Iris pigment epithelial cell (primary cell): ENCODE measurements at places on chromosomes 2 and 18.

- no peak for DNase-seq
These were observed 12.5 kb downstream of the SRBD1 start for GRCh38 chr2:45598545-45598944.

GRCh38 chr2:186125625-186126024 is 360.4 kb upstream of the ZC3H15 start:
- no peak for DNase-seq

GRCh38 chr2:88606371-88607030 is 20.8 kb downstream of the EIF2AK3 start:
- DNase-seq, result no peak

DNA sequence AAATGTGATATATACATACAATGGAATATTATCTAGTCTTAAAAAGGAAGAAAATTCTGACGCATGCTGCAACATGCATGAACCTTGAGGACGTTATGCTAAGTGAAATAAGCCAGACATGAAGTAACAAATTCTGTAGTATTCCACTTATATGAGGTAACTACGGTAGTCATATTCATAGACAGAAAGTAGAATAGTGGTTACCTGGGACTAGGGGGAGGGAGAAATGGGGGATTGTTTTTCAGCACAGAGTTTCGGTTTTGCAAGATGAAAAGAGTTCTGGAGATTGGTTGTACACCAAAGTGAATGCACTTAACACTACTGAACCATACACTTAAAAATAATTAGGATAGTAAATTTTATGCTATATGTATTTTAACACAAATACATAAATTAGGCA is 215.9 kb upstream of the FBXO11 start:
- no peak for DNase-seq

DNA sequence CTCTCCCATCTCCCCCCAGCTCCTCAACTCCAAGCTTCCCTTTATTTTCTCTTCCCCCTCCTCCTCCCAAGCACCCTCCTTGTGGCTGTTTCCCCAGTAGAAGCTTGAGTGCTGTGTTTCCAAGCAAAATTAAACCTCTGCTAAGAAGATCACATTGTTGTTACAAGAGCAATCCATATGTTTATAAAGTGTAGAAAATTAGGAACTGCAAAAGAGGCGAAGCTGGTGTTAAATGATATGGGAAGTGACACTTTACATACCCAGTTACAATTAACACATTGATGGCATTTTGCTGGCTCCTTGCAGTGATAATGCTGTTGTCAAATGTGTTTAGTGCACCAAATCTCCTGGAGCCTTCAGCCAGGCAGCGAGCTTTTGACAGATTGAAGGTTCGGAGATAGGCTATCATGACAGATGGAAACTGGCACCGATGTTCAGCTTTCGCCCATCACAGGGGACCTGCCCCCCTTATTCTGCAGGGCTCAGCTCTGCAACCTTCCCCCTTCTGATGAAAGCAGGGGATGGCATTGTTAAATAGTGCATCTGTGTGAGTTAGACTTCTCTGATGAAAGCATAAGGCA is 259.8 kb upstream of the ATP5MC3 start:
- DNase-seq, result no peak

GRCh38 chr2:120195553-120195952 is 27.6 kb downstream of the TMEM185B start:
- DNase-seq, result peak; percentile 22

- DNase-seq, result no peak
These were observed 61.8 kb downstream of the CABYR start for GRCh38 chr18:24200494-24201290.

DNA sequence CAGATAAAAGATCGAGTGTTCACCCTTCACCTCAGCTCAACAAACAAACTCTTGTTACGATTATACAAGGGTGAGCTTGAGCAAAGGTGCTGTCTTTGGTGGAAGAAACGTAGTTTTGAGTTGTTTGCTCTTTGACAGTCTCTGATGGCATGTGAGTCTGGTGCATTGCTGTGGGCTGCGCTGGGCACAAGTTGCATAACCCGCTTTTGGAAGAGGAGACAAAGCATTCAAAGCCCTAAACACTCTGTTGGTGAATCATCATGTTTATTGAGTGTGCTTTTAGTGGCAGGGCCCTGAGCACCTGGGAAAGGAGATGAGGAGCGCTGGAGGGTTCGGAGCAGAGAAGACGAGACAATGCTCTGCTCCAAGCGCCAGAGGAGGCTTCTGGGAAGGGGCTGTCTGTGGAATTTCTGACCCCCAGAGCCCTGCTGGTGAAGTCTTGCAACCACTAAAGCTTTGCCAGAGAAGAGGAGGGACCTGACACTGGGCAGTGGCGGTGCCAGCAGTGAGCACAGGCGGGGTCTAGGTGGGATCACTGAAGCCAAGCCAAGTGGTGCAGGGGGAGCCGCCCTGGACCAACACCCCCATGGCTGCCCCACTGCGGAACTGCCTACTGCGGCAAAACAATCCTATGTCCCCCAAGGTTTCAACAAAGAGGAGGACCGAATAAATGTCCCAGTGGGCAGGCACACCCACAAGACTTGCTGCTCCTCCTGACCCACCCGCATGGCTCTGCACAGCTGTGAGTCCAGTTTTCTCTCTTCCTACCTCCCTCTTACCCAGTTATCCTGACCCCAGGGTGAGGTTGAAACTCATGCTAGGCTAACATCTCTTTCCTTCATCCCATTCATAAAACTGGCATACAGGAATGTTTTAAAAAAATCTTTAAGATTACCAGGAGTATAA is 64.0 kb downstream of the TNFRSF11A start:
- DNase-seq, result no peak

GRCh38 chr2:233414777-233415570 is 60.7 kb downstream of the DGKD start:
- no peak for DNase-seq

DNA sequence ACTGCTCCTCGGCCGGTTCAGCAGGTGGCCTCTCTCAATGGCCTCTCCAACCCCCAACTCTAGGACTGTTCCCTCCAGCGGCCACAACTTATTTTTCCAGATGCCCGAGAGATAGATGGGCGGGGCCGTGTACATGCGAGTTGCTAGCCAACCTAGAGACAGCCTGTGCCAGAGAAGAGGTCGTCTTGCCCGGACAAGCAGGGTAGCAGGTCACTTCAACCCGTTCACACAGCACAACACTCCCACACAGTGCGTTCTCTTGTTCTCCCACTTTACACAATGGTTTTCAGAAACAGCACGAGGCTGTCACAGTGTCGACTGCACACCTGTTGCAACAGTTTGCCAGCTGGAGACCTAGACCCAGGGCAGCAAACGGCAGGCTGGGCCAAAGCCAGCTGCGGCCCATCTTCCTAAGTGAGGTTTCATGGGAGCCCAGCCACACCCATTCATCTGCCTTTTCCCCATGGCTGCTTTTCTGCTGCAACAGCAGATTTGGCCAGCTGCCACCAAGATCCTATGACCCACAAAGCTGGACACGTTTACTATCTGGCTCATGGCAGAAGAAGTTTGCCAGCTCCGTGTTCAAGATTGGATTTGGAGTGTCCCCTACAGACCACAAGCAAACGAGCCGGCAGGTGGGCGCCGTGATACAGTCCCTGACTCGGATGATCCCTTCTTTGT is 7.3 kb upstream of the PRLH start:
- DNase-seq, result peak; percentile 57

- DNase-seq, result no peak
These were observed 126.9 kb downstream of the NFATC1 start for GRCh38 chr18:79522451-79523205.

GRCh38 chr2:240719676-240720545 is 28.2 kb downstream of the AQP12A start:
- DNase-seq, result no peak

GRCh38 chr2:25894135-25894830 is 16.0 kb upstream of the ASXL2 start:
- DNase-seq, result peak; percentile 41

- no peak for DNase-seq
These were observed 52.1 kb upstream of the CTLA4 start for GRCh38 chr2:203815541-203815898.

GRCh38 chr2:191994749-191995148 is 147.9 kb upstream of the CAVIN2 start:
- no peak for DNase-seq

DNA sequence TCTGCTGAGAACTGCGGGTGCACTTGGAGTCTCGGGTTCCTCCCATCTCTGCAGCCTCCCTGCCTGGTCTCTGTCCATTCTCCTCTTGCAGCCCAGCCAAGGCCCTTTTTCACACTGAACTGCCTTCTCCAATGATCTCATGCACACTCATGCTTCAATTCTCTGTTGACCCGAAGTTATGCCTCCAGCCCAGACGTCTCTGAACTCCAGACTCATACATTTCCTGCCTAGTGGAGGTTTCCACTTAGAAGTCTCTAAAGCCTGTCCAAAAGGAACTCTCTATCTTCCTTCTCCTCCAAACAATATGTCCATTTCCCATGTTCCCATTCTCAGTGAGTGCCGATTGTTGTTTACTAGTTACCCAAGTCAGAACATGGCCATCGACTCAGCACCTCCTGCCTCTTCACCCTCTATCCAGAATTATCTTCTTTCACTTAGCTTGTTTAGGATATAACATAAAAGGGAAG is 155.2 kb downstream of the IRS1 start:
- DNase-seq, result peak; percentile 93

DNA sequence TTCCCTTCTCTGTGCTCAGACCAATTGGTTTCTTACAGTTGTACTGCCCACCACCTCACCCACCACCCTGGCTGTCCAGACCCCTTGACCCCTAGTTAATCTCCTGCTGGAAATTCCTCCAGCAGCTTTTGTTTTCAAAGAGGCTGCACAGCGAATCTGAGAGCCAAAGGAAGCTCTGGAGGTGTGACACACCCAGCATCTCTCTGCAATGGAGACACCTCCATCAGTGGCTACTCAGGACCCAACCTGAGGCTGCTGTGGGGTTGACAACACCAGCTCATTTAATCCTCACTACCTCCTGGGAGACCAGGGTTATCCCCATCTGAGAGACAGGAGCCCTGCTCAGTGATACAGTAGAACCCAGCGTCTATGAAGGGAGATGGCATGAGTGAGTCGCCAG is 86.4 kb downstream of the BIN1 start:
- no peak for DNase-seq

GRCh38 chr2:217307023-217307422 is 447.2 kb upstream of the TNP1 start:
- no peak for DNase-seq

DNA sequence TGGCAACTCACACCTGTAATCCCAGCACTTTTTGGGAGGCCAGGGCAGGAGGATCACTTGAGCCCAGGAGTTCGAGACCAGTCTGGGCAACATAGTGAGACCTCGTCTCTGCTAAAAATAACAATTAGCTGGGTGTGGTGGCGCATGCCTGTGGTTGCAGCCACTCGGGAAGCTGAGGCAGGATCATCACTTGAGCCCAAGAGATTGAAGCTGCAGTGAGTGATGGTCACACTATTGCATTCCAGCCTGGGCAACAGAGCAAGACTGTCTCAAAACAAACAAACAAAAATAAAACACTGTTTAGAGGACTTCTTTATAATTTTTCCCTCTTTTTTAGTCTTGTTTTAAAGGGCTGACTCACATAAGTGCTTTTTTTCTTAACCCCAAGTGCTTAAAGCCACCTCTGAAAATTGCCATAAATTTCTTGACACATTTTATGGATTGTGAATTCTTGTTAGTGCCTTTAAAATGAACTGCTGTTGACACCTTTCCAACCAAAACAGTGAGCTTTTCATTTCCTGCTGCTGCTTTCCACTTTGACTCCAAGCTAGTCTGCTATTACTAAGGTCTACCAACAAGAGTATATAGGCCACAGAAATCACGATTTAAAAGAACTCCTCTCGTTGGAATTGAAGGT is 41.7 kb downstream of the CYP20A1 start:
- DNase-seq, result peak; percentile 69

- no peak for DNase-seq
These were observed 1748.4 kb upstream of the CELF4 start for GRCh38 chr18:39313992-39314391.

DNA sequence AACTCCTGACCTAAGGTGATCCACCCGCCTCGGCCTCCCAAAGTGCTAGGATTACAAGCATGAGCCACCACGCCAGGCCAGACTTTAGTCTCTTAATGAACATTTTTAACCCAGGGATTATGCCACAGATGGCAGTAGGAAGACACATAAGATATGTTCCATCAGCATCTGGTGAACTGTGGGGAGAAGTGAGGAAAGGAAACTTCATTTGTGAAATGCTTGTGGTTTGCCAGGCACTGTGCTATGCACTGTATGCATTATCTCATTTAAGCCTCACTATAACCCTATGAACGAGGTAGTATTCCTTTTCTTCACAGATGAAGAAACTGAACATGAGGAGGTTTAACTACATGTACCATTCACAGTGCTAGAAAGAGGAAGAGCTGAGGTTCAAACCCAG is 29.3 kb downstream of the PTRHD1 start:
- DNase-seq, result peak; percentile 29

DNA sequence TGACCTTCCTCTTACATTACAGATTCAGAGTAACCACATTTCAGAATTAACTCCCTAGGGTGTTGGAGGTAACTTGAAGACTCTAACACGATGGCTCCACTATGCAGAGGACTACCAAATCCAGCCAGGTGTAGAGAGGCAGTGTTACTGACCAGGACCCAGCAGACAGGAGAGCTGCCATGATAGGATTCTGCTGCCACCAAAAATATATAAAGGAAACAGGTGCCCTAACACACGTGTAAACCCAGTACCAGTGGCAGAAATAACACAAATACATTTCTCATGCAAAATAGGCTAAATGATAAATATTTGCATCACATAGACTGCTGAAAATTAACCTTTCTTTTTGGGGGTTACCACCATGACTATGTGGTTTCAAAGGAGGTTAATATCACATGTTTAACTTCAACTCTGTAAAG is 7.0 kb downstream of the ZBTB14 start:
- DNase-seq, result no peak

GRCh38 chr2:179447839-179448447 is 183.3 kb upstream of the SESTD1 start:
- DNase-seq, result peak; percentile 28
